ENCODE measurements at places on chromosomes 4 and X.

GRCh38 chrX:123906557-123907316 lies 46.9 kb downstream of the XIAP start:
- no peak for DNase-seq

DNA sequence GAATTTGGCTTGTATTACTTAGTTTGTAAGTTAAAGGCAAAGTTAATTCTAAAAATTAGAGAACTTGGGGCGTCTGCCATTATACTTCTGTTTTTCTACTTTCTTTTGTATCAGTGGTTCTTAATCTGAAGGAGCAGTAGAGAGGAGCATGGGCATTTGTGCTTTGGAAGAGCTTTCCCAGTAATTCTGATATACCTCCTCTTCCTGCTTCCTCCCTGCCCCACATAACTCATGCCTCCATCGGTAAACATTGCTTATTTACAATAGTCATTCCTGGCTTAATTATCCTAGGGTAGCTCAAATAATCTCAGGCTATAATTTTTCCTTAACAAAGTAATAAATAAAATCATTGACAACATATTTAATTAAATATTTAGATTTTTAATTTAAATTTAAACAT lies 37.1 kb upstream of the SPARCL1 start:
- no peak for DNase-seq

DNA sequence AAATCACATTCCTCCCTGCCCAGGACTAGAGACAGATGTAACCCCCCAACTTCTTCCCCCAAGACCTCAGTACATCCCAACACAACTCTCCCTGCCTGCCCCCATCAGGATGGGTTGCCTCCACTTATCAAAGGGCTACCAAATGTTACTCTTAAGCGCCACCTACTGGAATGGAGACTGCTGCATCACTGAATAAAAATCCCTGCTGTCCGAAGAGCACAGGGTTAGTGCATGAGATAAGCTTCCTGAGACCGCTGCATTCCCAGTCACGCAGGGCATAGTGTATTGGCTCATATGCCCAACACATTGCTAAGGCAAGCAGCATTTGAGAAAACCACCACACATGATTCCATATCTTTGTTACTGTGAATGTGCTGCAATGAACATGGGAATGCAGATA lies 544.5 kb downstream of the PPP4R3C start:
- DNase-seq = no peak

DNA sequence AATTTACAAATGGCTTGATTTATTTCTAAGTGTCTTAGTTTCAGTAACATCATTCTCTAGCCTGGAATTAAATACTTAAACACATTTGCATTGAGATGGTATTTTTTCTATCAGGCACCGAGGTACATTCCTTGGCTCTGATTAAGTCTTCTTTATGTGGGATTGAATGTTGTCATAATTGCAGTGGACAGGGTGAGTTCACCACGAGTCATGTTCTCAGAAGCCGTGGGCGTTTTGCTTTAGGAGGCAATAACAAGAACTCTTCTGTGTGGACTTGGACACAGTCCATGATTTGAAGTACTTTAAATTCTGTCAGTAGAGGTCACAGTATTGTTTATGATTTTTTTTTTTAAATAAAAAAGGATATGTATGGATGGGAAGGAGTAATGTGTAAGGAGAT lies 57.1 kb upstream of the EFHC2 start:
- DNase-seq = peak; percentile 30

GRCh38 chr4:6910340-6910959 lies 824 bp downstream of the TBC1D14 start:
- no peak for DNase-seq

- no peak for DNase-seq
These were observed 80.7 kb downstream of the ZAR1 start for GRCh38 chr4:48570646-48571220.

GRCh38 chr4:174696657-174697056 lies 132.4 kb downstream of the GLRA3 start:
- DNase-seq = no peak
